ENCODE measurements at places on chromosomes 2 and 18. TPM values are rescaled to one million over a fixed set of nuclear protein-coding genes. Genes with fewer than 3 reads are reported as not detected.

The CHRNA1 gene
- not detected for total RNA-seq

The NCOA1 gene
- total RNA-seq, result 6.9 TPM

The TPRKB gene
- total RNA-seq, result 20.8 TPM

The HOXD13 gene
- total RNA-seq, result not detected

The PLCD4 gene
- total RNA-seq, result 4.0 TPM

The NAT8 gene
- total RNA-seq, result not detected

The TNFRSF11A gene
- total RNA-seq, result 0.68 TPM

The ZC3H6 gene
- total RNA-seq, result 3.4 TPM

The B3GNT7 gene
- not detected for total RNA-seq

The SLC1A4 gene
- 14.8 TPM for total RNA-seq

The C18orf54 gene
- 0.70 TPM for total RNA-seq

The RGPD5 gene
- total RNA-seq, result 23.0 TPM

Data from smooth muscle cell of the coronary artery (primary cell).